ENCODE measurements at places on chromosomes 12 and 14. TPM values are rescaled to one million over a fixed set of nuclear protein-coding genes. Genes with fewer than 3 reads are reported as not detected.
A peak's percentile ranks its signal among the peaks of the same experiment; 100 is the strongest.

INHBC gene
- polyA plus RNA-seq, result 0.03 TPM

DNA sequence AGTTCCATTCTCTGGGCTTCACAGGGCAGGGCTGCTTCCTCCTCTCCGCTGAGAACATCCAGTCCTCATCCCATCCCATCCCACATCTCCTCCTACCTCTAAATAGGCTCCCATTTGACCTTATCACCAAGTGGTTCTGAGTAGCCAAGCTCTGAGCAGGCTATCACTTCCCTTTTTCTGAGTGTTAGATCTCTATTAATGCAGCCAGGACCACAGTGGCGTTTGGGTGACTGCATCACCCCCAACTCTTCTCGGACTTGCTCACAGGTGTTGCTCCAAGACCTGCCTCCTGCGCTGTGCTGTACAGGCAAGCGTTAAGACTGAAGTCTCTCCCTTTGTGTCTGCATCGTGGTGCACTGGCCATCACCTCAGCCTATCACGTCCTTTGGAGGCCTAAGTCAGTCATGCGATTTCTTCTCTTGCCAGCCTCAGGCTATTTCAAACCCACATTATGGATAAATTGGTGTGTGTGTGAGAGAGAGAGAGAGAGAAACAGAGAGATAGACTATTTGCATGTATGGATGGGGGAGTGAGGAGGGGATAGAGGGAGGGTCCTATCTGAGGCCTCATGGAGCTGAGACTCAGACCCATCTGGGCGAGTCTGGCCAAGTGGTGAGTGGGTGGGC is 12.4 kb upstream of the HHIPL1 start:
- no peaks in the 10 kb centered on the region for H3K4me1 ChIP-seq
- H3K27me3 ChIP-seq, result no peaks in the 10 kb centered on the region
- no peaks in the 10 kb centered on the region for H3K36me3 ChIP-seq
- H3K27ac ChIP-seq, result no peak overlapping the region
- DNase-seq, result no peak

PRIMA1 gene
- polyA plus RNA-seq, result 27.5 TPM

DNA sequence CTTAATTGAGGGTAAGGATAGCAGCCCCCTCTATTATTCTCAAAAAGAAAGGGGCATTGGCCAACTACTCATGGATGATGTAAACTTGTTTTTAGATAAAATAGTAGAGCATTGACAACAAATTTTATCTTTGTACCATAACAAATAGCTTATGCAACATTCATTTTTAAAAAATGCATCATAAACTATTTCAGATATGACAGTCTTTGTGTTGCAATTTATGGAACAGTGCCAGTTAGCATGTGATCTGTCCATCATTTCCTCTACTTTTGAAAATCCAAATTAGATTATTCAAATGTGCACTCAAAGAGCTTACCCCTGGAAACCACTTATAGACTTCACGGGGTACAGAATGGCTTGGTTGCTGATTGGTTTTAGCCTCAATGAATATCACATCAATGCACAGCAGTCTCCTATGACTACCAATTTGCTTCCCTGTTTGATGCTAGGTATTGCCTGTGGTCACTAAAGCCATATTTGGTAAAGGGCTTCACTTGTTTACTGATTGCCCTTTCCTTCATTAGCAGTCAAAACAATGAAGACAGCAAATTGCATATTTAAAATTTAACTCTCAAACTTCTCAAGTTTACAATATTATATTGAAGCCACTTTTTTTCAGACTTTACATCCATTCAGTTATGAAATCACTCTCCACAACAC is 274.9 kb upstream of the MGAT4C start:
- DNase-seq, result no peak
- H3K4me1 ChIP-seq, result no peaks in the 10 kb centered on the region
- H3K4me3 ChIP-seq, result no peak overlapping the region
- no peak overlapping the region for H3K27ac ChIP-seq
- H3K27me3 ChIP-seq, result no peaks in the 10 kb centered on the region
- no peaks in the 10 kb centered on the region for H3K36me3 ChIP-seq

GRCh38 chr14:26794731-26795130 is 196.9 kb upstream of the NOVA1 start:
- no peak overlapping the region for H3K4me3 ChIP-seq
- H3K27ac ChIP-seq, result no peak overlapping the region
- H3K36me3 ChIP-seq, result no peaks in the 10 kb centered on the region
- no peaks in the 10 kb centered on the region for H3K27me3 ChIP-seq
- no peaks in the 10 kb centered on the region for H3K4me1 ChIP-seq

PIANP gene
- polyA plus RNA-seq, result 0.28 TPM

DNA sequence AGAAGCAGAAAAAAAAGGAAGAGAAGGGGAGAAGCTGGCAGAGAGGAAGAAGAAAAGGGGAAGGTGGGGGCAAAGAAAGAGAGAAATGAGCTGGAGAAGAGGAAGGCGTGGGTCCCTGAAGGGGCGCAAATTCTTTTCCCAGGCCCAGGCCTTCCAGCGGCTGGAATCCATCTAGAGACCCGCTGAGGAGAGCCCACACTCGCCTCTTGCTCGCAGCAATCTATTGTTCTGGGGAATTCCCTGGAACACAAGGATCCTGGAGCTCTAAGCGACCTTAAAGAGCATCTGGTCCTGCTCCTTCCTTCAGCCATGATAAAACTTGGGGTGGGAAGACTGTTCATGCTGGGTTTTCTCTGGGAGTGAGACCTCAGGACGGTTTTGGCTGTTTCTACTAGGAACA is 41.2 kb upstream of the FKBP4 start:
- H3K4me1 ChIP-seq, result peaks cover 3% of the 10 kb centered on the region
- H3K4me3 ChIP-seq, result no peak overlapping the region
- no peaks in the 10 kb centered on the region for H3K36me3 ChIP-seq
- no peak for DNase-seq

RTL1 gene
- polyA plus RNA-seq, result not detected

GRCh38 chr12:105523164-105524057 is 192.9 kb downstream of the C12orf75 start:
- H3K4me3 ChIP-seq, result no peak overlapping the region
- H3K36me3 ChIP-seq, result no peaks in the 10 kb centered on the region
- peak; percentile 85 for DNase-seq
- no peaks in the 10 kb centered on the region for H3K27me3 ChIP-seq

SPATA7 gene
- 3.1 TPM for polyA plus RNA-seq

GRCh38 chr12:121465921-121466793 is 66.2 kb downstream of the RNF34 start:
- no peaks in the 10 kb centered on the region for H3K36me3 ChIP-seq
- peak overlapping the region; percentile 52 for H3K4me3 ChIP-seq
- DNase-seq, result peak; percentile 77
- H3K4me1 ChIP-seq, result peaks cover 20% of the 10 kb centered on the region
- no peaks in the 10 kb centered on the region for H3K27me3 ChIP-seq

DNA sequence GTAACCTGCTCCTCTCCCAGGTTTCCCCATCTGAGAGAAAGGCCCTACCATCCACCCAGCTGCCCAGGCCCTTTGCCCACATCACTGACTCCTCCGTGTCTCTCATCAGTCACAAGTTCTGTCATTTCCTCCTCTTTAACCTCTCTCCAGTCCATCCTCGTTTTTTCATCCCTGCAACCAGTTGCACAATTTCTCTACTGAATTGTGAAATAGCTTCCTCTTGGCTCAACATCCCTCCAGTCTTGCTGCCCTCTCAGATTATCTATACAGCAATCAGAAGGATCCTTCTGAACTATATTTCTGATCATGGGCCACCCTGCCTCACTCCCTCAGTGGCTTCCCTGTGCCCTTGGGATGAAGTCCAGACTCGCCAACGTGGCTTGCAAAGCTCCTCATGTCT is 6.8 kb downstream of the FAM161B start:
- no peak overlapping the region for H3K27ac ChIP-seq
- H3K27me3 ChIP-seq, result no peaks in the 10 kb centered on the region
- H3K4me1 ChIP-seq, result peaks cover 4% of the 10 kb centered on the region
- no peak for DNase-seq
- H3K36me3 ChIP-seq, result peaks cover 71% of the 10 kb centered on the region

DNA sequence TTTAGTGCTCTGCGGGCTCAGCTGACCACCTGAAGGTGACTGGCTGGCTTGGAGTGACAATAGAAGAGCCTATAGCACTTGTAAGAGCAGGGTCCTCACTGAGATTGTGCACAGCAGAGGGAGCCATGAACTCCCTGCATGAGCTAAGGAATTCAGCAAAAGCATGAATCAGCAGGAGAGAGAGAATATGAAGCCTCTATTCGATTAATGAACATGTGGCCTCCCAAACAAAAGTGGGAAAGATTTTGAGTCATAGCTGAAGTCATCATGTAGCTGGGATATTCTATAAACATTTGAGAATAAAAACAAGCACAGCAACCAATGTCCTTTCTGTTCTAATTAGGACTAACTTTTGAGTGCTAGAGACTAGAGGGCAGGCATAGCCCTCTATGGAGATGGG is 626.6 kb downstream of the DIO2 start:
- no peaks in the 10 kb centered on the region for H3K4me1 ChIP-seq
- DNase-seq, result no peak
- no peak overlapping the region for H3K4me3 ChIP-seq
- no peaks in the 10 kb centered on the region for H3K36me3 ChIP-seq
- H3K27ac ChIP-seq, result no peak overlapping the region
- H3K27me3 ChIP-seq, result peaks cover 2% of the 10 kb centered on the region

GRCh38 chr12:1787714-1788113 is 32.7 kb upstream of the LRTM2 start:
- H3K4me1 ChIP-seq, result no peaks in the 10 kb centered on the region
- no peak for DNase-seq
- H3K27me3 ChIP-seq, result no peaks in the 10 kb centered on the region
- no peak overlapping the region for H3K4me3 ChIP-seq
- H3K27ac ChIP-seq, result no peak overlapping the region

- H3K4me3 ChIP-seq, result peak overlapping the region; percentile 80
- H3K27me3 ChIP-seq, result no peaks in the 10 kb centered on the region
- H3K27ac ChIP-seq, result peak overlapping the region; percentile 98
- H3K4me1 ChIP-seq, result peaks cover 7% of the 10 kb centered on the region
These were observed 1.4 kb downstream of the EEA1 start for GRCh38 chr12:92927436-92928281.

NAV3 gene
- 1.1 TPM for polyA plus RNA-seq

DNA sequence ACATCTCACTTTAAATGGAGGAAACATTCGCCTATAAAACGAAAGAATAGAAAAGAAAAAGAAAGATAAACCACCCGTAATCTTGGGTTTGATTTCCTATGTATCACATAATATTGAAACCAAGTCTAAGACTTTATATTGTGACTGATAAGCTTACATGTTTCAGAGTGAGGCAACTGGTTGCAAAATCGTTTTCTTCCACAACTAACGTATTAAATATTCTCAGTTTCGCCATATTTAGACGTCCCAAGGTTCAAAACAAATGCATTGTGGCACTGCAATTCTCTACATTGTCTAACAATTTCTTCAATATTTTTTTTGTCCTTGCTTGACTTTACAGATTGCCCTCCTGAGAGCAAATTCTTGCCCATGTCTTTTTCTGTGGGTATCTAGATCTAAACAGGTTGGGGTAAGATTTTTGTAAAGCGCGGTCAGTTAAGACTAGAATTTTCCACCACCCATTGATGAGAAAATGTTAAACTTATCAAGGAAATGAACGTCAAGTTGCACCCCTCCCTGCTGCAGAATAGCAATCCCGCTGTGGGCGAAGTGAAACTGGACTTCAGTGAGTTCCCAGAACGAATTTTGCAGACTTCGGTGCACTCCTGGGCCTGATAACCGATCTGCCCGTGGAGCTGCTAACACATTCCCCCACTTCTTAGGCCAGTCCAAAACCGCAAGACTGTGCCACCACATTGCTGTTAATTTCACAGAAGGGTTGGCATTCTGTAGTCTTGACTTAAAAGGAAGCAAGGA is 2.7 kb downstream of the TBX3 start:
- H3K27me3 ChIP-seq, result peaks cover under 1% of the 10 kb centered on the region
- H3K4me1 ChIP-seq, result peaks cover 21% of the 10 kb centered on the region
- DNase-seq, result no peak
- H3K36me3 ChIP-seq, result peaks cover 10% of the 10 kb centered on the region
- peak overlapping the region; percentile 56 for H3K4me3 ChIP-seq
- peak overlapping the region; percentile 81 for H3K27ac ChIP-seq

DNA sequence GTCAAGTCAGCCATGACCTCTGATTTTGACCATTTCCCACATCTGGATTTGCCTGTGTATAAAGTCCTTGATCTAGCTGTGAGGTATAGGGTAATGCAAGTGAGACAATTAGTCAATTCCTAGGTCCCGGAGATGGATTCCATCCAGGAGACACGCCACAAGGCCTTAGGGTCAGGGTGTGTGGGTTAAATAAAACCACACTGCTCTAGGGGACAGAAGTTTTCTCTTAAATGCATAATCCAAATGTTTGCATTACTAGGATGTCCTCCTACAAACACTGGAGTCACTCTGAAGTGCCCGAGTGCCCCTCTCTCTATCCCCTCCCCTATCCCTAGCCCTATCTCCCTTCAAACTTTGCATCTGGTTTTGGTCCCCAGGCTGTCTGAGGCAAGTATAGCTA is 26.8 kb downstream of the LRIG3 start:
- no peaks in the 10 kb centered on the region for H3K27me3 ChIP-seq
- H3K27ac ChIP-seq, result no peak overlapping the region
- peaks cover 3% of the 10 kb centered on the region for H3K4me1 ChIP-seq
- no peak overlapping the region for H3K4me3 ChIP-seq
- no peak for DNase-seq

DNA sequence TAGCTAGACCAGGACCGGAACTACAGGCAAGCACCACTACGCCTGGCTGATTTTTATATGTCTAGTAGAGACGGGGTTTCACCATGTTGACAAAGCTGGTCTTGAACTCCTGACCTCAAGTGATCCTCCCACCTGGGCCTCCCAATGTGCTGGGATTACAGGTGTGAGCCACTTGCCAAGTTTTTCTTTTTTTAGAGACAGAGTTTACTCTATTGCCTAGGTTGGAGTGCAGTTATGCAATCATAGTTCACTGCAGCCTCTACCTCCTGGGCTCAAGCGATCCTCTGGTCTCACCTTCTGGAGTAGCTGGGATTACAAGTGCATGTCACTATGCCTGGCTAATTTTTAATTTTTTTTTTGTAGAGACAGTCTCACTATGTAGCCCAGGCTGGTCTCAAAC is 201.5 kb upstream of the TBX3 start:
- H3K27ac ChIP-seq, result no peak overlapping the region
- no peak overlapping the region for H3K4me3 ChIP-seq
- H3K4me1 ChIP-seq, result no peaks in the 10 kb centered on the region
- no peaks in the 10 kb centered on the region for H3K36me3 ChIP-seq

ELK3 gene
- polyA plus RNA-seq, result 20.7 TPM

DYNC1H1 gene
- polyA plus RNA-seq, result 259 TPM

CTSG gene
- polyA plus RNA-seq, result 0.08 TPM

STXBP6 gene
- 57.3 TPM for polyA plus RNA-seq

GLT8D2 gene
- 3.0 TPM for polyA plus RNA-seq
